ENCODE measurements at places on chromosomes 16 and 17.

DNA sequence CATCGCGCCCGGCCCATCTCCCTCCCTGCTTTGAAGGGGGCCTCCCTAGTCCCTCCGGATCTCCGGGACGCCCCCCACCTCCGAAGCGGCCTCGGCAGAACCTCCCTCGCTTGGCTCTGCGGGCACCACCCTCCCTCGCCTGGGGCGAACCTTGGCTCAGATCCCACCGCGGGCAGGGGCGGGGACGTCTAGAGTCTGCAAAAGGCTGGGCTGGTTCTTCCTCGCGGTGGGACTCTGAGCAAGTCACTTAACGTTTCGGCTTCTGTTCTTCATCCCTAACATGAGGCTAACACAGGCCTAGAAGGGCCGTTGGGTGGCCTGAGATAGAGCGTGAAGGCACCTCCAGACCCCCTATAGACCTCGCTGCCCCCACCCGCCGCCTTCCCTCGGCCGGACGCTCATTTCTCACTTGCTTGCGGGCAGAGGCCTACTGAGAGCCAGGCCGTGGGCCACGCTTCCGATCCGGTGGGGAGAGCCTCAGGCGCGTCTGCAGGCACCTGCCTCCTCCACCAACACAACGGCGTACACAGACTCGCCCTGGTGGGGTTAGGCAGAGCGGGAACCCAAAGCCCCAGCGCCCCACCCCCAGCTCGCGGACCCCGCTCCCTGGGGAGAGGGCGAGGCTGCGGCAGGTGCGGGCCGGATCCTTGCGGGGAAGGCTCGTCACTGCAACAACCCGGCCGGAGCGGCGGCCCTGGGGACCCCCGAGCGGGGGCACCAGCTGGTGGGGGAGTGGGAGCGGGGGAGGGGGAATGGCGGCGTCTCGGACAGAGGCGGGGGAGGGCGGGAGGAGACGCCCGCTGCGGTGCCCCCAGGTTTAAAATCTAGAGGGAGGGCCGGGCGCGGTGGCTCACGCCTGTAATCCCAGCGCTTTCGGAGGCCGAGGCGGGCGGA is 5.4 kb downstream of the MYO1C start:
- no peak for DNase-seq

DNA sequence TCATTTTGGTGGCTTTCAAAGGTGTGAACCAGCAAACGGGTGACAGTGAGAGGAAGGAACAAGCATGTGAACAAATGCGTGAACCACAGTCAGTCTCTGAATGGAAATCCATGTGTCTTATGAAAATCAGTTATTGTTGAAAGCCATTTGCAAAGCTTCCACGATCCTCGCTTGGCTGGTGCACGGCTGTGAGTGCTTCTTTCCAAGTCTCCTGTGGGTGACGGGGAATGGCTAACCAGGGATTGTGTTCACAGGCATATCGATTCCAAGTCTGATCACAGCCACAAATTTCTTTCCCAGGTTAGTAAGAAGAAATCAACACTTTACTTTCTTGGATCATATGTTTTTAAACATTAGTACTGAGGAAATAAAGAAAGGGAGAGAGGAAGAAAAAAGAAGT is 556.9 kb upstream of the RBFOX1 start:
- DNase-seq: no peak

DNA sequence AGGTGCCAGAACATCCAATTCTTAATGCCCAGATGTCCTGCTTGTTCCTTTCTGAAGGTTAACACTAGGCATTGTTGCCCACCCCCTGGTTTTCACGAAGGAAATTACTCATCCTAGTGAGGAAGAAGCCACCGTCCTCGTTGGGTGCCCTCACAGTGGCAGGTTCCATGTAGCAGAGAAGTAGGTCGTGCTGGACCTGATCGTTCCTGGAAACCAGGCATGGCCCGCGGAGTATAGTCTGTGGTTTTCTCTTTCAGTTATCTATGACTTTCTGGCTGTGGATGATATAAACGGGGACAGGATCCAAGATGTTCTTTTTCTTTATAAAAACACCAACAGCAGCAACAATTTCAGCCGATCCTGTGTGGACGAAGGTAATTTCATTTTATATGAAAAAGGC is 16.5 kb downstream of the RGS11 start:
- DNase-seq: no peak

- no peak for DNase-seq
Measured at GRCh38 chr17:14815079-14815478, 450.0 kb downstream of the PMP22 start.

GRCh38 chr17:7011942-7012254 is 526 bp upstream of the RNASEK start:
- DNase-seq: no peak

DNA sequence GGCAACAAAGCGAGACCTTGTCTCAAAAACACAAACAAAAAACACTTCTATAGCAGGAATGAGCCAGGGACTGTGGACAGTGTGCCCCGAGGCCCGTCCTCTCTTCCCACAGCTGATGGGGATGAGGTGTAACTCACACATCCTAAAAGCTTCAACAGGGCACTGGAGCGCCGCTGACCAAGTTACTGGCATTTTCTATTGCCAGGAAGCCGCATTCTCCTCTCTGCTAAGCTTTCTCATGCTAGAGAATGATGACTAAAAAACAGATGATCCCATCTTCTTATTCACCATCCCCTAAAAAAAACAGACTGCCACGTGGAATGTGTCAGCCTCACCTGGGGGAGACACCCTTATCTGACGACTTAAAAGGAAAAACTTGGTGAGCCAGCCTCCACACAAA is 16.3 kb downstream of the CARHSP1 start:
- no peak for DNase-seq

DNA sequence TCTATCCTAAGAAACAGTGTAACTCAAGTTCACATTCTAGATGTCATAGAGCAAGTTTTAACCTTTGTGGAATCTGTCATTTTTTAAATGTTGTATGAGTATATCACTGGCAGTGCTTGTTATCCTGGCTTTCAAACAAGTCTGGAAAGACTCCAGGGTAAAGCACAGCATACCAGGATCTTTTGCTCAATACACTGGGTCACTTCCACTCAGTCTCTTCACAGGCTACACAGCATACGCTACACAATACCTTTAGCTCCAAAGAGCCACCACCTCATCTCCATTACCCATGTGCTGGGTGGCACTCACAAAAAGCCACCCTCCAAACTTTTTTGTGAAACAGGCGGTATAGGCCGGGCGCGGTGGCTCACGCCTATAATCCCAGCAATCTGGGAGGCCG is 69.5 kb downstream of the PARN start:
- no peak for DNase-seq

GRCh38 chr16:17769065-17769464 is 298.3 kb upstream of the XYLT1 start:
- no peak for DNase-seq

GRCh38 chr16:49307176-49307575 is 25.5 kb upstream of the CBLN1 start:
- DNase-seq: no peak

DNA sequence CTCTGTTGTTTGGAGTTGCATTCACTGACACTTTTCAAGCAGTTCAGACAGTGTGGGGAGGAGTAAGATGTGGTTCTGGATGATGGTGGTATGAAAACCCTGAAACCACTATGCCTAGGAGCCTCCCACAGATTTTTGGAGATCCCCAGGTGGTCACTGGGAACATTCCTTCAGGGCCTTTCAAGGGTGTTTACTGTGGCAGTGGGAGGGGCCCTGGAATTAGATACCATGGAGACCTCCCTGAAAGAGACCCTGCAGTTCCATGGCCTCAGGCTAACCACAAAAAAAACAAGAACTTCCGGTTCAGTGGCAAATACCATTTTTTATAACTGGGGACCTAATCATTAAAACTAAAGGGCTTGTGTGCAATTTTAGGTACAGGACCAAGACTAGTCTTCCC is 79.9 kb downstream of the TMEM100 start:
- DNase-seq: no peak

DNA sequence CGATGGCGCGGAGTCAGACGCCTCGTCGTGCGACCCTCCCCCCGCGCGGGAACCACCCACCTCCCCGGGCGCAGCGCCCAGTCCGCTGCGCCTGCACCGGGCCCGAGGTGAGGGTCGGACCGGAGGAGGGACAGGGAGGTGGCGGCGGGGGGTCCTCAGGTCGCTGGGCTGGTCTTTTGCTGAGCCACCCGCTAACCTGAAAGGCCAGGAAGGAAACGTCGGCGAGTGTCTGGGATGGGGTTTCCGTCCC is 4.9 kb downstream of the TBX2 start:
- no peak for DNase-seq

- DNase-seq: no peak
Measured at GRCh38 chr17:63250830-63251229, 195.3 kb downstream of the CYB561 start.

DNA sequence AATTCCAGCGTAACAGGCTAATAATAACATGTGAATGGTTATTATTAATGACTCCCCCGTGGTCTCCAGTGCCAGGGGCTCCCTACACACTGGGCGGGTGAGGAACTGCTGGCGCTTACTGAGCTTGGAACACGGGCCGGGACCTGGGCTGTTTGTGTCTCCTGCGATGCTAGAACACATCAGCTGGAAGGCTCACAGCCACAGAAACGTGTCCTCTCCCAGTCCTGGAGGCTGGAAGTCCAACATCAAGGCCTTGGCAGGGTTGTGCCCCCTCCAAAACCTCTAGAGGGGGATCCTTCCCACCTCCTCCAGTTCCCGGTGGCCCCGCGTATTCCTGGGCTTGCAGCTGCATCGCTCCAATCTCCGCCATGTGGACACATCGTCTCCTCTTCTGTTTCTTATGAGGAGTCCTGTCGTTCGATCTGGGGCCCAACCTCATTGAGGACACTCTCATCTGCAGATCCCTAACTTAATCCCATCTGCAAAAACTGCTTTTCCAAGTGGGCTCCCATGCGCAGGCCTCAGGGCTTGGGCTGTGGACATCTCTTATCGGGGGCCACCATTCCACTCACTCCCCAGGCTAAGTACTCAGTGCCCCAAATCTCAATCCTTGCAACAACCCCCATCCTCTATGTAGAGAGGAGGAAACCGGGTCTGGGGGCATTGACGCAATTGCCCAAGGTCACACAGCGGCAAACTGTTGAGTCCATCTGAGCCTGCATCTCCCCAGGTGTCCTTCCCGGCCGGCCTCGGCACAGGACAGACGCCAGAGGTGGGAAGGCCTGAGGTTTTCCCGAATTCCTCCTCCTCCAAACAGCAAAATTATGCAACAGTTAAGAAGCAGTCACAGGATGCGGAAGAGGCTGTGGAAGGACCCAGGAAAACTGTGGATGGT is 193.9 kb downstream of the IRF8 start:
- DNase-seq: no peak

DNA sequence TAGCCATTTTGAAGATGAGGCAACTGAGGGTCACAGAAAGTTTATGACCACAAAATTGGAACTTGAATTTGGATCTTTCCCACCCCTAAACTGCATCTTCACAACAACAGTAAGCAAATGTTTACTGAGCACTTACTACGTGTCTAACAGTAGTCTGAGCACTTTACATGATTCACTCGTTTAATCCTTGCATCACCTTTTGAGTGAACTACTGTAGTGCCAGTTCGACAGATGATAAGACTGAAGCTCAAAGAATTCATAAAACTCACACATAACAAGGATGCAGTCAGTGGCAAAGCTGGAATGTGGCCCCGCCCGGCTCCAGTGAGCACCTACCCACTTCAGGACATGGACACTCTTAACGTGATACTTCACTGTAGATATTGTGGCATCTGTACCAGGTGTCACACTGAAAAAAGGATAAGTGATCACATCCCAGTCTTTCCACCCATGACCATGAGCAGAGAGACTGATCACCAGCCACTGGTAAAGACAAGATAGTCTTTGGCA is 36.0 kb upstream of the HLF start:
- DNase-seq: no peak

DNA sequence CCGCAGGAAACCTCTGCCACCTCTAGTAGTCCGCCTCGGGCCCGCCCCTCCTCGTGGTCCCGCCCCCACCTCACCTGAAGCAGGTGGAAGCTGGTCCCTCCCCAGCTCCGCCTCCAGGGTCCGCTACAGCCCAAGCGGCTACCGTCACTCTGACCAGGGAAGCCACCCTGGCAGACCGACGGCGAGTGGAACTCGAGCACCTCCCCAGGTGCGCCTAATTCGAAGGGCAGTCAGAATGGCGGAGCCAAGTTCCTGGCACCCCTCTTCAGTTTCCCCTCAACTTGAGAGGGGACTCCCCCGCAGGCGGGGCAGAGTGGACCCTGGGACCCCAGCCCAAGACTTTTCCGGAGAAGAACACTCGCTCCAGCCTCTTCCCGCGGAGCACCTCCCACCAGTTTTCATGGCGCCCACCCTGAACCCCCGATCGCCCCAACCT is 507 bp downstream of the FHOD1 start:
- DNase-seq: no peak

GRCh38 chr16:55703003-55704001 is 47.5 kb downstream of the SLC6A2 start:
- DNase-seq: peak; percentile 35

DNA sequence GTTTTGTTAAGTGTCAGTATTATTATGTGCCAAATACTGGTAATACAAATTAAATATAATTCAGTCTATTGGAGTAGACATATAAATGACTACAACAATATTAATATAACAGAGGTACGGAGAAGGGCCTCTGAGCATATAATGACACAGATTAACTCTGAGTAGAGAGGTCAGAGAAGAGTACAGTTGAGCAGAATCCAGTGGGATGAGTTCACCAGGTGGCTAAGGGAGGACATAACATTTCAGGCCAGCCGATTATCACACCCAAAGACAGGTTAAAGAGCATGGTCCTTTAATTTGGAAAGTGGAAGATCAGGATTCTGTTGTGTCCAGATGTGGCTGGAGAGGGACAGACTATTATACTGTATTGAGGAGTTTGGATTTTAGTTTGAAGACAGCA is 11.3 kb downstream of the NFATC3 start:
- no peak for DNase-seq

DNA sequence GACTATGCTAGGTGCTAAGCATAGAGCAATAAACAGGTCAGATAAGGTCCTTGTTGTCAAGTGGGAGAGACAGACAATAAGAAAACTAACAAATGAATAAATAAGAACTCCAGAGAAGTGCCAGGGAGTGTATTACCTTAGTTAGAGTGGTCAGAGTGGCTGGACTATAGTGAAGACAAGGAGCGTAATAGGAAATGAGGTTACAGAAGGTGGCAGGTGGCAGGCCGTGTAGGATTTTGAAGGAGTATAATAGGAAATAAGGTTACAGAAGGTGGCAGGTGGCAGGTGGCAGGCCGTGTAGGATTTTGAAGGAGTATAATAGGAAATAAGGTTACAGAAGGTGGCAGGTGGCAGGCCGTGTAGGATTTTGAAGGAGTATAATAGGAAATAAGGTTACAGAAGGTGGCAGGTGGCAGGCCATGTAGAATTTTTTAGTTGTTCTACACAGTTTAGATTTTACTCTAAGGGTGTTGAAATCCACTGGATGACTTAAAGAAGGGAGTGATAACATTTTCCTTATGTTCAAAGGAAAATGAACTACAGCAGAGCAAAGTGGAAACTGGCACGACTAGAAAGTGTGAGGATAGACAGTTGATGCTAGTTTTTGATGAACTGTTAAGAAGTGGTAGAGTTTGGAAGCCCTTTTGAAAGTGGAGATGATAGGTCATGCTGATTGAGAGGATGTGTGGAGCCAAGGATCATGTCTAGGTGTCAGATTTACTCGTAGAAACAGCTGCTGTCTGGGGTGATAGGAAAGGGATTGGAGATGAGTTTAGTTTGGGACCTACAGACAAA is 3.6 kb upstream of the KRTAP3-1 start:
- DNase-seq: no peak

Measured in NCI-H1092 treated with DMSO at 0.1 percent for 48 hours (cell line).